Panc1 (cell line): ENCODE measurements at places on chromosomes 6 and 20. TPM values are rescaled to one million over a fixed set of nuclear protein-coding genes. Genes with fewer than 3 reads are reported as not detected.

DNA sequence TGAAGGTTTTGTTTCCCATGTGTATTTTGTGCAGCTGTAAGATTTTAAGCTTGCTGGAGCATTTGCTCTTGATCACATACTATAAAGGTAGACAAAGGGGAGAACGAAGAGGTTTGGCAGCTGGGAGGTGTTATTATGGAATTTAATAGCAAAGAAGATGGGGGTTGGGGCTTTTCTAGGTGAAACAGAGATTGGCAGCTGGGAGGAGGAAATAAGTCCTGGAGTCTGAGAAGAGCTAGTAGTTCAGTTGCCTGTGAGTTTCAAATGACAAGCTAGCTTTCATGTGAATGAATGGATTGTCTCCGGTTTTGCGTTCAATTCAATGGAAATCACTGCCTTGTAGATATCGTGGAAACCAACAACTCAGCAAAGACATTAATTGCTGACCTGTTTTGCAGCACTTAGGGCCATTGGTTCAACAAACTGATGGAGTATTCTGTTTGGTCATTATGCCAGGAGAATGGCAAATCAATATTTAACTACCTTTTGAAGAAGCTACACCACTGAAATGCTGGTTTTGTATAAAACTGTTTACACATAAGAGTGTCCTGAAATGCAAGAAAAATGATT lies 38.1 kb upstream of the FLRT3 start:
- DNase-seq: no peak
- H3K4me3 ChIP-seq: no peak overlapping the region
- no peaks in the 10 kb centered on the region for H3K36me3 ChIP-seq
- no peak overlapping the region for H3K27ac ChIP-seq
- H3K27me3 ChIP-seq: no peaks in the 10 kb centered on the region
- no peaks in the 10 kb centered on the region for H3K4me1 ChIP-seq

DNA sequence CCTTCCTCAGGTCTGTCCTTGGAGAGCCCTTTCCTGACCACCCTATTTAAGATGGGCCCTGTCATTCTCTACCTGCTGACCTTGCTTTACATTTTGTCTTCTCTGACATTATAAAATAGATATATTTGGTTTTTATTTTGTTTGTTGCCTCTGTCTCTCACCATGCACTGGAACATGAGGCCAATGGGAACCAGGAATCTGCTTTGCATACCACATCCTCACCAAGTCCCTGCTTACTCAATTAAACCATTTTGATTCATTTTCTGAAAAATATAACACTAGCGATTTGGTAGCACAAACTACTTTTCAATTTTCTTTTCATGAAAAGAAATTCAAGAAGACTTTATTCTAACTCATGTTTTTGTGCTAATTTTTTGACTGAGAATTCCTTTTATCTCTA lies 32.8 kb upstream of the POPDC3 start:
- H3K4me3 ChIP-seq: no peak overlapping the region
- no peak for DNase-seq
- H3K27me3 ChIP-seq: peaks cover 2% of the 10 kb centered on the region; the same call in 1 of the 2 replicates
- no peaks in the 10 kb centered on the region for H3K4me1 ChIP-seq

Gene LY6G6C
- total RNA-seq: 0.23 TPM

Gene C20orf202
- total RNA-seq: not detected

DNA sequence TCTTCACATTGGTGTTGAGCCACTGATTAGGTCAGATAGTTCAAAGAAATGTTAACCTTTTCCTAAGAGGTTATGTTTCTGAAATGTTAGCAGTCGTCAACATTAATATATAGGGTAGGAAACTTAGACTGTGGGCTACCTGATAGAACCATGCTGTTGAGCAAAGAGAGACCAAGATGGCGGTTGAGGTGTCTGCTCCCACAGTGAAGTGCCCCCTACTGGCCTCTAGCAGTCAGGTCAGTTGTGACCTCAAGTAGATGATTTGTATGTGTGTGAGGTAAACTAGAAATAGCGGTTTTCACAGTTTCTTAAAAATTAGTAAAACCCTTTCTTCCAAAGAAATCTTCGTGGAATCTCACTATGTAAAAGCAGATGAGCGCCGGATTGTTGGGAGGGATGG lies 40.3 kb downstream of the MTHFD1L start:
- H3K27me3 ChIP-seq: no peaks in the 10 kb centered on the region
- no peak overlapping the region for H3K27ac ChIP-seq
- H3K4me1 ChIP-seq: no peaks in the 10 kb centered on the region
- H3K4me3 ChIP-seq: no peak overlapping the region
- peaks cover under 1% of the 10 kb centered on the region for H3K36me3 ChIP-seq
- no peak for DNase-seq

DNA sequence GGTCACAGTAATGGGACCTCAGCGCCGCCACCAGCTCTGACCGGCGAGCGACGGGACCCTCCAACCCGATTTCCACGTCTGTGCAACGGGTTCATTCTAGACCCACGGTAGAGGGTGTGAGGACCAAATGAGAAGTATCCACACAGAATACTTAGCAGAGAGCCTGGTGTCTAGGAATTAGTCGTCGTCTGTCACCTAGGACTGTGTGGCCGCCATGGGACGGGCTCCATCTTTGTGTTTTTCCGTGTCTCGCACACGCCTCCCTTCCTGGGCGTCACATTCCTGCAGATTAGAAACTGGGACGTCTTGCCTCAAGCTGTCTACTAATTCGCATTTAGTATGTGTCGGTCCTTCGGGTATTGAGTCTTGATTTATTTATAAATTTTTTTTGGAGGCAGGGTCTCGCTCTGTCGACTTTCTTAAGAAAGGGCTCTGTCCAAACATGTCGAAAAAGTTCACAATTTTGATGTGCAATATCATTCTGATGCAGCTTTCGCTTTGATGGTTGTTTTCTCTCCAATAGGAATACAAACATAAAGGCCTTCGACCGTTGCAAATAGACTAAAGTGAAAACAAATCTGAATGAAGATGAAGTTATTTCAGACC lies 563 bp downstream of the MGME1 start:
- H3K27ac ChIP-seq: peak overlapping the region; percentile 83
- H3K27me3 ChIP-seq: no peaks in the 10 kb centered on the region
- H3K4me1 ChIP-seq: peaks cover 35% of the 10 kb centered on the region
- peak overlapping the region; percentile 97 for H3K4me3 ChIP-seq

DNA sequence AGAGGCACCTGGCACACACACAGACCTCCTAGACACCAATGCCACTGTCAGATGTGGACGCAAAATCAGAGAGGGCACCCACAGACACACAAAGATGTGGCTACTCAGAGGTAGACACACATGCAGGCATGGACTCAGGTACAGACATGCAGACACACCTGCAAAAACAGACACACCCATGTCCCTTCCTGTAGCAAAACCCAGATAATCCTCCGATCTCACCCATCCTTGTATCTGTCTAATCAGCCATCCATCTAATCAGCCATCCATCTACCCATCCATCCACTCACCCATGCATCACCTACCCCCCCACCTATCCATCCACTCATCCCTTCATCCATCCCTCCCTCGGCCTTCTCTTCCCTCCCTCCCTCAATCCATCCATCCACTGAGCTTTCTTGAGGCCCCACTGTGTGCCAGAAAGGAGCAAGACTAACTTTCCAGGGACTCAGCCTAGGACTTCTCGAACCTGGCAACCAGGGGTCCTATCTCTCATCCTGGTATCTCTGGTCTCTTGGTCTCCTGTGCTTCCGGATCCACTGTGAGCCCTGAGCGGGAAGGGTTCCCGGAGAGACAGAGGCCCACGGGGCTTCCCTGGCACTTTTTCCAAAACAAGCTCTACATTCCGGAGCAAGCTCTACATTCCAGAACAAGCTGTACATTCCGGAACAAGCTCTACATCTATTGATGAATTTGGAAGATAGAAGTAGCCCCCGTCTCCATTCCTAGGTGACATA lies 1.1 kb upstream of the TGM2 start:
- H3K4me3 ChIP-seq: no peak overlapping the region
- H3K4me1 ChIP-seq: peaks cover 14% of the 10 kb centered on the region
- DNase-seq: no peak
- no peaks in the 10 kb centered on the region for H3K36me3 ChIP-seq
- no peaks in the 10 kb centered on the region for H3K27me3 ChIP-seq

- 0 out of 2 replicates have a peak, but pooled peaks cover under 1% of the 10 kb centered on the region for H3K27me3 ChIP-seq
- no peaks in the 10 kb centered on the region for H3K36me3 ChIP-seq
- H3K4me3 ChIP-seq: no peak overlapping the region
- H3K4me1 ChIP-seq: no peaks in the 10 kb centered on the region
- no peak overlapping the region for H3K27ac ChIP-seq
Observed at GRCh38 chr6:13513626-13514502, 26.5 kb upstream of the GFOD1 start.

DNA sequence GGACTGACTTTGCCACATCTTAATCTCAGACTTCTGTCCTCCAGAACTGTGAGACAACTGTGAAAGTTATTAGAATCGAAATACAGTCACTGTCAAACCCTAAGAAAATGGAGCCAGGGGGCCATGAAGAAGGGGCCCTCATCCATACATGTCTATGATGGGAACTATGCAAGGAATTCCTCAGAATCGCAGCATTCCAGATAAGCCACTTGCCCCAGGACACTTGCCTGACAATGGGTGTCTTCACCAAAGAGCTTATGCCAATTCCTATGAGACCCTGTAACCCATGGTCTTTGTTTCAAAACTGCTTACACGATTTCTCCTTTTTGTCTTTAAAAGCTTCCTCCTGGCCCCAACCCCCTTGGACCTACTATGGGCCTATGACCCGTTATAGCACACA lies 90.4 kb upstream of the FOXP4 start:
- no peak overlapping the region for H3K4me3 ChIP-seq
- H3K27me3 ChIP-seq: no peaks in the 10 kb centered on the region; the same call in 1 of the 2 replicates
- H3K4me1 ChIP-seq: no peaks in the 10 kb centered on the region
- H3K36me3 ChIP-seq: no peaks in the 10 kb centered on the region
- no peak overlapping the region for H3K27ac ChIP-seq
- DNase-seq: no peak
